ENCODE measurements at places on chromosomes 12 and 14.

- DNase-seq = no peak
Measured at GRCh38 chr12:4567073-4567881, 5.3 kb downstream of the DYRK4 start.

- DNase-seq = no peak
Measured at GRCh38 chr14:54104601-54105145, 148.0 kb upstream of the BMP4 start.

DNA sequence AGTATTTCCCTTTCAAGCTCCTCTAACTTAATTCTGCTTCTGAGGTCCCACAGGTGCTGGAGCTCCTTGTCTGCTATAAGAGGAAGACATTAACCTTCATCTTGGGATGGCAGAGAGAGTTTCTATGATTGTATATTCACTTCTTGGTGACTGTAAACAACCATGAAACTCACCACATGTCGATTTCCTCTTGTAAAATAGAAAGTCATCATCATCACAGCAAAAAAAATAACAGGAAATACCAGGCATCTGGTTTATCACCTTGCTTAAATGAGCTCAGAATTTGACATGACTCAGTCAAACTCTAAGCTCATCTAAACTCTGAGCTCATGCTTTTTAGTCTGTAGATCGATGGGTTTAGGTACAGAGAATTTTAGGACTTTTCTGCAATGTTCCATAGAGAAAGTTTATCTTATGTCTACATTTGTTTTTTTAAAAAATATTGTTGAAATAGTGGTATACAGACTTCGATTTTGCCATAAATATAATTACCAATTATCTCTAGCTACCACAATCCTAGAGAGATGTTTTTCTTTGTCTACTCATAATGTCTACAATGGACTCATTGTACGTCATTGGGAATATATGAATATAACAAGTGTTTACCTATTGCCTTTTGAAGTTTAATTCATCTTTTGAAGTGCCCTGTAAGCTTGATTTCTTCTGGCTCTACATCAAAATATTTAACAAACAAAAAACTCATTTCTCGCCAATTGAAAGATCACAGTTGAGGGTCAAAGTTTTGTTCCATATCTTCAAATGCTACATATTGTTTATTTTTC is 58.4 kb downstream of the IGF1 start:
- DNase-seq = no peak

- no peak for DNase-seq
Measured at GRCh38 chr12:113591480-113591974, 119.9 kb upstream of the LHX5 start.

- no peak for DNase-seq
Measured at GRCh38 chr12:32031109-32031508, 71.9 kb downstream of the RESF1 start.

GRCh38 chr12:66352197-66352596 is 49.9 kb downstream of the HELB start:
- peak; percentile 33 for DNase-seq

- no peak for DNase-seq
Measured at GRCh38 chr14:50545618-50546017, 13.2 kb upstream of the MAP4K5 start.

- DNase-seq = no peak
Measured at GRCh38 chr12:111122458-111122878, 202.1 kb upstream of the MYL2 start.

DNA sequence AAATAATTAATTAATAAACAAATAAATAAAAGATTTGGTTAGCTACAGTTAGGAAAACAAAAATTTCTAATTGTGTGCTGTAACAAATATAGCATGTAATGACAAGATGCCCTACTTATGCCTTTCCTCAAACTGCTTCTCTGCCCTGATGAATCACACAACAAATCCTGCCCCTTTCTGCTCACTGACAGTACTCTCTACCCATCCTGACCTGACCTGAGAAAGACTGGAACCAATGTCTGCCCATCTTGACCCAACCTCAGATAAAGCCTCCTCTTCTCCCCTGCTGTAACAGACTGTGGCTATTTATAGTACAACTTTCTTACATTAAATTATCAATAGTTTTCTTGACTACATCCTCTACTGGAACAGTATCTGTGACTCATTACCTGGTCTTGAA is 43.7 kb downstream of the PPP1R13B start:
- DNase-seq = peak; percentile 72

DNA sequence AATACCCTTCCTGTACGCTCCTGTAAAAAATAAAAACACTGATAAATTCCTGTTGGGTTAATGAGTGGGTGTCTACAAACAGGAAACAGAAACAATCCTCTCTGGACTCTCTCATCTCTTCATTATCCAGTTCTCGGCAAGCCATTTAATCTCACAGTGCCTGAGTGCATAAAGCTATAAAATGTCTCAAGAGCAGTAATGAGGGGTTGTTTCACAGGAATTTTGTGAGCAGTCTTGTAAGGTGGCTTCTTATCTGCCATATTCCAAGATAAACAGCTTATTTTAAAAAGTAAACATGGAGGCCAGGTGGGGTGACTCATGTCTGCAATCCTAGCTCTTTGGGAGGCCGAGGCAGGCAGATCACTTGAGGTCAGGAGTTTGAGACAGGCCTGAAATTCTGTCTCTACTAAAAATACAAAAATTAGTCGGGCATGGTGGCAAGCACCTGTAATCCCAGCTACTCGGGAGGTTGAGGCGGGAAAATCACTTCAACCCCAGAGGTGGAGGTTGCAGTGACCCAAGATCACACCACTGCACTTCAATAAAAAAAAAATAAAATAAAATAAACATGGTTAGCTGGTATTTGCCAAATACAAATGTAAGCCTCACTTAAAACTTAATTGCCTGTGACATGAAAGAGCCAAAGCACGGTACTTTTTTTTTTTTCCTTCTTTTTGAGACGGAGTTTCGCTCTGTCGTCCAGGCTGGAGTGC is 54.0 kb downstream of the CLIP1 start:
- peak; percentile 46 for DNase-seq

GRCh38 chr12:113684053-113684907 is 212.6 kb upstream of the LHX5 start:
- no peak for DNase-seq

All from GM23248 (cell line).